ENCODE measurements at places on chromosomes 7 and 10. TPM values are rescaled to one million over a fixed set of nuclear protein-coding genes. Genes with fewer than 3 reads are reported as not detected.

Gene CPA2
- not detected for total RNA-seq

Gene POLR1F
- total RNA-seq, result 35.8 TPM

- DNase-seq, result no peak
Observed at GRCh38 chr7:14009453-14010418, 20.3 kb upstream of the ETV1 start.

DNA sequence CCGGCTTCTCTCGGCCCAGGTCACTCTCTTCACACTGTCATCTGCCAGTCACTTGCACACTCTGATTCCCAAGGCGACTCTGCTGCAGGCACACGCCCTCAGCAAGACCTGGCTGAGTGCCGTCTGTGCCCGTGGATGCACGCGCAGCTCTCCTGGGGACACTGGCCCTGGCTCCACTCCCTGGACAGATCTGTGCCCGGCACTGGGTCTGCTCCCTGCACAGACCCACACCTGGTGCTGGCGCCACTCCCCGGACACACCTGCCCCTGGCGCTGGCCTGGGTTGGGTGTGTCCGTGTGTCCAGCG, 133.2 kb downstream of the DNAJB6 start:
- no peak for DNase-seq

Gene TSPAN14
- 17.4 TPM for total RNA-seq

Gene CCL24
- total RNA-seq, result not detected

- DNase-seq, result no peak
Observed at GRCh38 chr7:72924386-72924732, 536 bp upstream of the POM121 start.

Gene ACSM6
- not detected for total RNA-seq

GRCh38 chr10:57145548-57145947, 784.5 kb upstream of the ZWINT start:
- DNase-seq, result no peak

DNA sequence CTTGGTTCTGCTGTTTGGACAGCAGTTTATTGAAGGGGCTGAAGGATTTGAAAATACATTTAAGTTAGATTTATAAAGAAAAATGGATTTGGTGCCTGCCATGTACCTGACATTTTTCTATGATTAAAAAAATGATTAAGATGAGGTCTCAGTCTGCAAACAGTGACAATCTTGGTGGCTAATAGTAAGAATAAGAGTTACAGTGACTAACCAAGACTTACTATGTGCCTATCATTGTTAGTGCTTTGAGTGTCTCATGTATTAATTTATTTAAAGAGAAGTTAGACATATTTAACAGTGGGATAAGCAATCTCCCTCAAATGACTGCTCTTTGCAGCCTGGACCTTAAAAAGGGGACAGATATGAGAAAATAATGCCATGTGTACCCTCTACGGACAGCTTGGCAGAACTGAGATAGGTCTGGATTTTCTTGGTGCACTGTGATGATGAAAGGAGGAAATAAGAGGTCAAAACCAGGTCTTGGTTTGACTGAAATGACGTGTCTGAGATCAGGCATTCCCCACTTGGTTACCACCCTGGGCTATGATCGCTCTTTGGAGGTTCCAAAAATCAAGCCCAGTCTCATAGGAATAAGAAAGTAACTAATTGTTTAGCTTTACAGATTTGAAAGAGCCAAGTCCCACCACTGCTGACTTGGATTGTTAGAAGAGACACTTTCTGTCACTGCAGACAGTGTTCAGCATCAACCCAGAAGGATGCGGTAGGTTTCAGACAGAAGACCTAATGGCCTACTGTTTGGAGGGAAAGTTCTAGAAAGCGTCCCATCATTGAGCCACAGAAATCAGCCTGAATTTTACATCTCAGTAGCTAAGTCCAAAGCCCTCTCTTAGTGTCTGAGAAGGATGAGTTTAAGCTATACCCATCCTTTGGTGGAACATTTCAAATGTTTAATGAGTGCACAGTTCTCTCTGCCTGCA, 2.1 kb downstream of the CASP7 start:
- no peak for DNase-seq

Gene C7orf57
- total RNA-seq, result 0.29 TPM

GRCh38 chr7:137977173-137977572, 24.7 kb downstream of the CREB3L2 start:
- peak; percentile 75 for DNase-seq

GRCh38 chr10:43861966-43862751, 213.5 kb upstream of the ZNF32 start:
- DNase-seq, result peak; percentile 68

Gene STEAP1B
- total RNA-seq, result not detected
